ENCODE measurements at places on chromosomes 5 and 9. TPM values are rescaled to one million over a fixed set of nuclear protein-coding genes. Genes with fewer than 3 reads are reported as not detected.

DNA sequence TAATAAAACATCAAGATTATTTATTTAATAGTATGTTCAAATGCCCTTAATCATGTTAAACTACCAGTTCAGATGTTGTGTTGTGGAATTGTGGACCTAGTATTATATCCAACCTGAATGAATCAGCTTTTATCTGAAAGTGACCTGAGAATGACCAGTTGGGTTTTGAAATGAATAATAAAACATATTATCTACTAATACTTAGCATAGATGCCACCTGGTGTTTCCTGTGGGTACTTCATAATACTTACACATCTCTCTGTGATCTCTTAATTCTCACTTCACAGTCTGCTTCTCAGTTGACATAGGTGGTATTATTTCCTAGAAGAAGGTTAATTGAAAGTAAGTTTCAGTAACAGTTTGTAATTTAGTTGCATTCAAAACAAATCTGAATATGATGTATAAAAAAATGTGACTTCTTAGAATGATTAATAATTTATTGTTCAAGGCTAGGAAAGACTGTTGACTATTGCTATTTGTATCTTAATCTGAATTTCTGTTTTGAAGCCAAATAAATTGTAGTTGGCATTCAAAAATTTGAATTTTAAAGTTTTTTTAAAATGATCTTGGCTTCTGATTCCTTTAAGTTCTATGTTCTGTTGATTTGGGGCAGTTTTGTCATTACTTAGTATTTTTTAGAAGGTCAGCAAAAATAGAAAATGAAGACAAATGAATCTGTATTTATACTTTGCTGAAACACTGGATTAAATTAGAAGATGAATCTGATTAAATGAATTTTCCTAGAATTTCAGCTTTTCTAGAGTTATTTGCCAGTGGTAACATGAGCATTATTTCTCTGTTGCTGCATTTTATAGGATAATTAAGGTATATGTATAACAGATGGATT lies 48.2 kb downstream of the KIF2A start:
- DNase-seq: peak; percentile 71

GRCh38 chr5:16585041-16585667 lies 31.6 kb downstream of the RETREG1 start:
- DNase-seq: peak; percentile 5

The AQP7 gene
- total RNA-seq: not detected

The MARVELD2 gene
- total RNA-seq: 2.0 TPM

DNA sequence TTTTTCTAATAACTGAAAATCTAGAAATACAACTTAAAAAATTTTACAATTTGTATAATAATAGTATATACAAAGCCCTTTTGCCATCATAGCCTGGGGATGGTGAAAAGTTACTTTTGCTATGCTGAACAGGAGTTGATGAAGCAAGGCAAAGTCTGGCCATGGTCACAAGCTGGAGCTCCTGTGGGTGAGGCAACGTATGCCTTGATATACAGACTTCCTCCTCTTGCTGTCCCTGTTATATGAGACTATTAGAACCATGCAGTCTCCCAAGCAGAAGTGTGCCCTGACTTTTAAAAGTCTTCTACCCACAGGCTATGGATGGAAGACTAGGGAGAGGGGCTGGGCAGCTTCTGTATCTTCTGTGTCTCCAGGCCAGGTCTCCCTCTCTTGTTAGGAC lies 15.7 kb downstream of the FAM151B start:
- no peak for DNase-seq

The TSSK1B gene
- total RNA-seq: not detected

GRCh38 chr5:60687927-60688720 lies 11.8 kb downstream of the DEPDC1B start:
- peak; percentile 47 for DNase-seq

The RNF208 gene
- total RNA-seq: 0.22 TPM

The IFNK gene
- not detected for total RNA-seq

DNA sequence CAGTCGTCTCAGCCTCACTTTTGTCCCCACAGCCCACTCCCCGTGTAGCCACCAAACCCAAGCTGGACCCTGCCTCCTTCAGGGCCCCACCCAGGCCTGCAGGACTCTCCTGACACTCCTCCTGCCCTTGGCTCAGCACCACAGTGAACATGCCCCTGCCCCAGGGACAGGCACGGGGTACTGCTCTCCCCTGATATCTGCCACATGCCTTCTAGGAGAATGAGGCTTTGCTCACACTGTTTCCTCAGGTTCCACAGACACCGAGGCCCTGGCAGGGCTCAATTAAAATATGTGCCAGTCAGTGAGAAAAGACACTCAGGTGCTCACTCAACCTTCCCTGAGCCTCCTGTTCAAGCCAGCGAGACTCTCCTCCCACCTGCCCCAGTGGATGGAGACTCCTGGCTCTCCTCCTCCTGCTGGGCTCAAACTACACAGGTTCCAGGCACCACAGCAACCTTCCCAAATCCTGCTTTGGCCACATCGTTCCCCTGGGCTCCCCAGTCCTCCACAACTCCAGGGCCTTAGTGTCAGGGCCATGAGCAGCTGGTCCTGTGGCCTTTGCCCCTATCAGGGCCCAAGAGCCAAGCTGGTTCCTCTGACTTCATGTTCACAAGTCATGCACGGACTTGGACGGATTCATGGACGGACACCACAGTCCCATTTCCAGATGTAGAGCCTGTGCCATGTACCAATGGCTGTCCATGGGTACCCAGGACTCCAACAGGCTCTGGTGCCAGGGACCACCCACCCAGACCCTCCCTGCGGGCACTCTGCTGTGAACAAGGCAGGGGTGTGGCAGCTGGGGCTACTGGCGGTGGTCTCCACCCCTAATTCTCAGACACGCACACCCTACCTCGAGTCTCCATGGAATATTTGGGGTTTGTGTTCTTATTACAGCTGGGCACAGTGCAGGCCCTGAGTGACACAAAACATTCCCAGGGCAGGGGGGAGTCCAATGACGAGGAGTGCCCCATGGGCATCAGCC lies 36.6 kb downstream of the BICD2 start:
- DNase-seq: no peak

The TSLP gene
- total RNA-seq: not detected

The APC gene
- 38.4 TPM for total RNA-seq
